Spleen (tissue), 13 donors: ENCODE measurements at places on chromosomes 6 and 20.
A peak's percentile ranks its signal among the peaks of the same experiment; 100 is the strongest.

GRCh38 chr6:2942914-2943563 lies 28.3 kb downstream of the SERPINB6 start:
- peak; percentile 52 for DNase-seq

- no peak for DNase-seq
Observed at GRCh38 chr6:87277123-87277522, 45.3 kb upstream of the SMIM8 start.

GRCh38 chr20:57317789-57318371 lies 11.7 kb upstream of the SPO11 start:
- no peak for DNase-seq

DNA sequence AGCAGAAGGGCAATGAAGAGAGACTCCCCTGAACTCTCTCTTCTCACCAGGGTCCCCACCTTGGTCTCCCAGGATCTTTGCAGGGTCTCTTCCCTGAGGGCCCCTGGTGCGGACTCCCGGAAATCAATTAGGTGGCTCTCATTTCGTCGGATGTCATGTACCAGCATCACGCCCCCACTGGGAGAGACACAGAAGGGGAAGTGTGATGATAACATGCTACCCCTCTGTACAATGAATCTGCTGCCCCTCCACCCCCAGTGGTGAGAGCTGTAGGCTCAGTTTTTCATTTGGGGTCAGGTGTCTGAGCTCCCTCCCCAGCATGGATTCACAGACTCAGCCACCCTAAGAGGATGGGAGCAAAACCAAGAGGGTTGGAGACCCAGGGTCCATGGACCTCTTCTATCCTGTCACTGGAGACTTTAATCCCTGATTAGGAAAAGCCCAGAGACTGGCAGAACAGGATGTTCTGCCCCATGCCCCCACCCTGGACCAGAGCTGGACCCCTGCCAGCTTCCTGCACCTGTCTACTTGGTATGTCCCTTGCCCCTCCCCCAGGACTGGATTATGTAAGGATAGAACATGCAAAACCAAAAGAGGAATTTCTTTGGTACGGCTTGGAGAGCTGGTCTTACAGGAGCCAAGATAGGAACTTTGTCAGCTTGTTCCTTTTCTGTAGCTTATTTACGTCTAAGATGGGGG lies 11.1 kb downstream of the GGT7 start:
- no peak for DNase-seq

GRCh38 chr6:167797011-167797471 lies 29.7 kb upstream of the AFDN start:
- DNase-seq = peak; percentile 66

GRCh38 chr6:158715330-158716311 lies 65.8 kb downstream of the SYTL3 start:
- no peak for DNase-seq

- DNase-seq = peak; percentile 12
Observed at GRCh38 chr20:44034451-44034850, 119.8 kb downstream of the TOX2 start.

DNA sequence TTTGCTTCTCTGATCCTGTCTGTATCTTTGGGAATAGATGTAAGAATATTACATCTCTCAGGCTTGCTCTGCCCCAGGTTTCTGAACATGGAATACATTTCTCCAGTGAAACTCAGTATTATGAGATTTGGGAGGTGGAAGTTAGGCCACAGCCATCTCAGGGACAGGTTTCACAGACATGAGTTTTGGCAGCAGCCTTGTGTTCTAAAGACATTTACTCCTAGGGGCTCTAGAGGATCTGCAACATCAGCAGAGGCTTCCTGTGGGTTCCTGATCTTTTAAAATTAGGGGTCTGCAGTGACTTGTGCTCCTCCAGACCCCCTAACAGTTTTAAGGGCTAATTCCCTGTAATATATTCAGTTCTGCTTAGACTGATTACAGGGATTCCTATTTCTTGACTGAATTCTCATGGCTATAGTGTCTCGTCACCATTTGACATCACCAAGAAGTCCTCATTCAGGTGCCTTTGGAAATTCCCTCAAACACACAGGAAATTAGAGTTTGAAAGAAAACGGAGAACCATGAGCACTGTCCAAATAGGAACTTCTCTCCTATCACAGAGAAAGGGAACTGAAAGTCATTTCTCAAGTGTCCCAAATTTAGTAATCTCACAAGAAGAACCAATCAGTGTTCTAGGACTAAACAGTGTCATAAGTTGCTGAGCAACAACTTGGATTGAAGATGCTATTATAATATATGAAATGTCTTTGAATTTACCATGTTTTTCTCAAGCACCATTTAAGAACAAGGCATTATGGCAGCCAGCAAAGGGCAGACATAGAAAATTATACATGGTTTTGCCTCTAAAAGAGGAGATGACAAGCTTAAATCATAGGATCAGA lies 2.5 kb upstream of the HLA-DRA start:
- no peak for DNase-seq

DNA sequence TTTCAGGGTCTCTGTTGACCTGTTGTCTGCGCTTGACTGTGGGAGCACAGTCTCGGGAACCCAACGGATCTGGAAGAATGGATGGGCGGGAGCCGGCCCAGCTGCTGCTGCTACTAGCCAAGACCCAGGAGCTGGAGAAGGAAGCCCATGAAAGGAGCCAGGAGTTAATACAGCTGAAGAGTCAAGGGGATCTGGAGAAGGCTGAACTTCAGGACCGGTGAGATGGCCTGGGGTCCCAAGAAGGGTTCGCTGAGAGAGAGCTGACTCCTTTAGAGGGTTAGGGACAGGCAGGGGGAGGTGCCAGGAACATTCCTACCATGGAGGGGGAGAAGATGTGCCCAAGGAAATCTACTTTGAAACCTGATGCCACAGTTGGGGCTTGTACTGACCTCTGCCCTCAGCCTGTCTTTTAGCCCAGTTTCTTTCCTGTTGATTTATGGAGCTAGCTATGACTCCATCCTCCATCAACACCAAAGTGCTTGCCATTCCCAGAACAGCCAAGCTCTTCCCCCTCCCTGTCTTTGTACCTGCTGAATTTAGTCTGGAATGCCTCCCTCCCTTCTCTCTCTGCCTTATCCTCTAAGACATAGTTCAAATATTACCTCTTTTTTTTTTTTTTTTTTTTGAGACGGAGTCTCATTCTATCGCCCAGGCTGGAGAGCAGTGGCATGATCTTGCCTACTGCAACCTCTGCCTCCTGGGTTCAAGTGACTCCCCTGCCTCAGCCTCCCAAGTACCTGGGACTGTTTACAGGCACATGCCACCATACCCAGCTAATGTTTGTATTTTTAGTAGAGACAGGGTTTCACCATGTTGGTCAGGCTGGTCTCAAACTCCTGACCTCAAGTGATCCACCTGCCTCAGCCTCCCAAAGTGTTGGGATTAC lies 12.2 kb downstream of the CEP250 start:
- no peak for DNase-seq

DNA sequence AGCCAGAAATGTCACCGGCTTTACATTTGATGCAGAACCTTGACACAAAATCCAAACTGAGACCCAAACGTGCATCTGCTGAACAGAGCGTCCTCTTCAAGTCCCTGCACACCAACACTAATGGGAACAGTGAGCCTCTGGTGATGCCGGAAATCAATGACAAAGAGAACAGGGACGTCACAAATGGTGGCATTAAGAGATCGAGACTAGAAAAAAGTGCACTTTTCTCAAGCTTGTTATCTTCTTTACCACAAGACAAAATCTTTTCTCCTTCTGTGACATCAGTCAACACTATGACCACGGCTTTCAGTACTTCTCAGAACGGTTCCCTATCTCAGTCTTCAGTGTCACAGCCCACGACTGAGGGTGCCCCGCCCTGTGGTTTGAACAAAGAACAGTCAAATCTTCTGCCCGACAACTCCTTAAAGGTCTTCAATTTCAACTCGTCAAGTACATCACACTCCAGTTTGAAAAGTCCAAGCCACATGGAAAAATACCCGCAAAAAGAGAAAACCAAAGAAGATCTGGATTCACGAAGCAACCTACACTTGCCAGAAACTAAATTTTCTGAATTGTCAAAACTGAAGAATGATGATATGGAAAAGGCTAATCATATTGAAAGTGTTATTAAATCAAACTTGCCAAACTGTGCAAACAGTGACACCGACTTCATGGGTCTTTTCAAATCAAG lies 108.4 kb downstream of the RTN4IP1 start:
- peak; percentile 91 for DNase-seq

DNA sequence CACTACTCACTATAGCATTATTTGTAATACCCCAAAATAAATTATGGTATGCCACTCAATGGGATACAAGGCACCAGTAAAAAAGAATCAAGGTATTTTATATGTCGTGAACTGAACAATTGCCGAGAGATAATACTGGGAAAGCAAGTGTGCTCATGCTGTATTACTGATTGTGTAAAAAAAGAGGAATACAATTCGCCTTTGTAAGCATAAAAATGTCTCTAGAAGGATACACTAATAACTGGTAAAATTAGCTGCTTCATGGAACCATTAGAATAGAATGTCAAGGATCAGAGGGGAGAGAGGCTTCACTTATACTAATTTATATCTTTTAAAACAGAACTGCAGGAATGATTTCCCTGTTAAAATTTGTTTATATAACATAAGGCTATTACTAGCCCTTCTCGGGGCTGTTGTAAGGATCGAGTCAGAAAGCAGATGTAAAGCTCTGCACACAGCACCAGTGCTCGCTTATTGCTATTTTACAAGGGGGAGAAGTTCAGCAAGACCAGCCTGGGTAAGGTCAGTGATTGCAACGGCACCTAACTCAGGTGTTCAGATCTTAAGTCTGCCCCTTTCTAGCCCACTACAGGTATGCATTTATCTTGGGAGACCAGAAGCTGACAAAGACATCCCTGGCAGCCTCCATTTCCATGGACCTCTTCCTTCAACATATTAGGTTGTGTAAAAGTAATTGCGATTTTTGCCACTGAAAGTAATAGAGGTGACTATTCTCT lies 61.6 kb downstream of the MYH7B start:
- DNase-seq = no peak

- DNase-seq = no peak
Observed at GRCh38 chr6:68779366-68779765, 144.3 kb downstream of the ADGRB3 start.

DNA sequence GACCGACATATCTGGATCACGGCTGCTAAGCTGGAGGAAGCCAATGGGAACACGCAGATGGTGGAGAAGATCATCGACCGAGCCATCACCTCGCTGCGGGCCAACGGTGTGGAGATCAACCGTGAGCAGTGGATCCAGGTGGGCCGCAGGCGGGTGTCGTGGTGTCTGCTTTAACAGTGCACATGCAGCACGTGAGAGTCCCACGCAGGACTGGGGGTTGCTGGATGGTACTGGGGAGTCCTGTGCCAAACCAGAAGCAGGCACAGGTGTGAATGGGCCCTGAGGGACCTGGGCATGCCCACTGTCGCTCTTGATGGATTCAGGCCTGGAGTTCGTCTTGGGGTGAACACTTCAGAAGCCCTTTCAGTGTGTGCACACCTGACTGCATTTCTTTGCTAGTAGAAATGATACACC lies 24.6 kb upstream of the C20orf204 start:
- no peak for DNase-seq

- no peak for DNase-seq
Observed at GRCh38 chr20:13543783-13544182, 94.9 kb downstream of the TASP1 start.

- no peak for DNase-seq
Observed at GRCh38 chr6:158552055-158552795, 7.7 kb upstream of the TMEM181 start.

DNA sequence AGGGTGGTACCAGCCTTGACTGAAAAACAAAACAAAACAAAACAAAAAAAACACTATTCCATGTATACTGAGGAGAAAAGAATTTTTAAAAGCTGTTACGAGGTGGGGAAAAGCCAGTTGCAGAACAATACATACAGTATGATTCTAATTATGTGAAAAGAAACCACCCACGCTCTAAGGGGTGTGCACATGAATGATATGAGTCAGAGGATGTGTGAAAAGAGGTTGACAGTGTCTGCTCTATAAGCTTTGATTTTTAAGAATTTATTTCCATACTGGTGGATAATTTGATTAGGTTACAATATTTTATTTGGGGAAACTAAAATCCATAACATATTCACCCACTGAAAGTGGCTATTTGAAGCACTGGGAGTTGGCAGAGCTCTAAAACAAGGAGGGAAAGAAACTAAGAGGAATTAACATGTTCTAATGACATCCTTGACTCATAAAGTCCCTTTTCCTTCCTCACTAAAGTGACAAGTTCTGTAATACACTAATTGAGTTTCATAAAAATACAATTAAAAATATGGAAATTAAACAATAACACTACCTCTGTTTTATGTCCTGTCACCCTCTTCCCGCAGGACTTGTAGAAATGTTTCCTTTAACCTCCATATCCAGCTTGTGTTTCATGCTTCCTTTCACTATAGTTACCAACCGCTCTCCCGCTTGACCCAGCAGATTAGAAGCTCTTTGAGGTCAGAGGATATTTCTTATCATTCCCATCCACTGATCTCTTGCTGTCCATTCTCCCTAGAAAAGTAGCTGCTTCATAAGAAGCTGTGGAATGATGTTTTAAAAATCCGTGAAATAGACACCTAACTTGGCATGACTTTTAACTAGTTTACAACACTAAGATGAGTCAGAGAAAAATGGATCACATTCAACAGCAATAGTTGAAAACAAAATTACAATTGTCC lies 118.6 kb upstream of the CCDC28A start:
- no peak for DNase-seq

GRCh38 chr20:62360854-62361798 lies 6.0 kb downstream of the LAMA5 start:
- no peak for DNase-seq

DNA sequence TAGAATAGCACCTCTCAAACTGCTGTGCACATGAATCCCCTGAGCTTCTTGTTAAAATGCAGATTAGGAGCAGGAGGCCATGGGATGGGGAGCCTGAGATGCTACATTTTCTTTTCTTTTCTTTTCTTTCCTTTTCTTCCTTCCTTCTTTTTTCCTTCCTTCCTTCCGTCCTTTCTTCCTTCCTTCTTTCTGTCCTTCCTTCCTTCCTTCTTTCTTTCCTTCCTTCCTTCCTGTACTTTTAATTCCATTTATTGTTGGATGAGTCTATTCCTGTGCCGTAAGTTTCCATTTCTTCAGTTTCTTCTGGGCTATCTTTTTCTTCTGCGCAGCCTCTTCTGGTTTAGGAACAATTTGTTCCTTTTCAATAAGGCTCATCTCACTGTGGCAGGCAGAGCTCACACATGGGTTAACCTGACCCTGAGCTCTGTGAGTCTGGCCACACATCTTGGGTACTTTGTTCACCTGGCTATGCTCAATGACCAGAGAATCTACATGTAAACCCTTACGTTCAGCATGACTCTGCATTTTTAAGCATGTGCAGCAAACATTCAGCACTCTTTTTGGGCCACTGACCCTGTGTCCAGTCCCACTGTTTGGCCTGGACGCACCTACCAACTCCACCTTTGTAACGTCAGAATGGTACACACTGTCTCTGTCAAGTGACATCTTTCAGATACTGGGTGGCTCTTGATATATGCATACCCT lies 114.7 kb upstream of the INSM1 start:
- DNase-seq = no peak

DNA sequence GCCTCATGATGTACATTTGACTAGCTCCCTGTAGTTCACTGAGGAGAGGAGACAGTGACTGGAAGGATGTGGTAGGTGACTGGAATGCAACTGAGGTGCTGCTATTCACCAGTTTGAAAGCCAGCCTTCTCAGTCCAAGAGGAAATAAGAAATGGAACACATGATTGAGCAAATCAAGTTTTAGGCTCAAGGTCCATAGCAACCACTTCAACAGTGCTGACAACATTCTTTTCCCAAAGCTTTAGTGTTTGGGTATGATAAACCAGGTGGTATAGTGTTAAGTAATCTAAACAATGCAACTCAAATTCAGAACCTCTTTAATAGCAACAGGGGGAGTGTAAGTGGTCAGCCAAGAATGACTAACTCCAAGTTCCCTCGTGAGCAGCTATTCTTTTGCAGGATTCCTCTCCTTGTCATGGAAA lies 9.2 kb downstream of the ZHX3 start:
- DNase-seq = no peak
